NCI-H510A (cell line): ENCODE measurements at places on chromosomes 16 and 17.

GRCh38 chr17:45092911-45093430 is 31.9 kb downstream of the NMT1 start:
- DNase-seq: no peak

- DNase-seq: no peak
Measured at GRCh38 chr16:68592466-68593337, 52.4 kb upstream of the CDH3 start.

DNA sequence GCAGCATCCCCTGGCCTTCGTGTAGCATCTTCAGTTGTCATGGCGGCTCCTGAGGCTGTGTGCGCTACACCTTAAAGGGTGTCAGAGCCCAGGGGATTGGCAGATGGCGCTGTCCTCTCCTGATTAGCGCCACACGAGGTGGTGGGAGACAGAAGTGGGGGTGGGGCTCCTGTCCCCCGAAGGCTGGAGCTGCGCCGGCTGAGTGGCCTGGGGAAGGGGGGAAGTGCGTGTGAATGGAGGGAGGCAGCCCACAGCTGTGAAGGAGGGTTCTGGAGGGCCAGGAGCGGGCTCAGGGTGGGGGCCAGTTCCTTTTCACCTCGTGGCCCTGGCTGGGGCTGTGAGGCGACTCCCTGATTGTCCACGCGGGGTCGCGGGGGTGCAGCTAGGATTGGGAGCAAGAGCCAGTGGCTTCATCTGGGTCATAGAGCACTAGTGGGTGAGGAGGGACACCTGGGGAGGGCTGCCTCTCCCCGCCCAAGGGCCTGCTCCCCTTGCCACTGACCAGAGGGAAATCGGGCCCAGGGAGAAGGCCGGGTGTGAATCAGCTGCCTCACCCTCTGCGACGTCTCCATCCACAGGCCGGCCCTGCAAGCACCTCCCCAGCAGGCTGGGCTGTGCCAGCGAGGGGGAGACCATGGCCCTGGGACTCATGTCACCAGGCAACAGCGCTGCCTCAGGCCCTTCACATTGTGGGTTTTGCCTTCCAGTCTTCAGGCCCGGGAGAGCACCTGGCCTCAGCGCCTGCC is 14.1 kb downstream of the BAHCC1 start:
- peak; percentile 81 for DNase-seq

GRCh38 chr17:31418773-31419350 is 27.4 kb downstream of the RAB11FIP4 start:
- no peak for DNase-seq

DNA sequence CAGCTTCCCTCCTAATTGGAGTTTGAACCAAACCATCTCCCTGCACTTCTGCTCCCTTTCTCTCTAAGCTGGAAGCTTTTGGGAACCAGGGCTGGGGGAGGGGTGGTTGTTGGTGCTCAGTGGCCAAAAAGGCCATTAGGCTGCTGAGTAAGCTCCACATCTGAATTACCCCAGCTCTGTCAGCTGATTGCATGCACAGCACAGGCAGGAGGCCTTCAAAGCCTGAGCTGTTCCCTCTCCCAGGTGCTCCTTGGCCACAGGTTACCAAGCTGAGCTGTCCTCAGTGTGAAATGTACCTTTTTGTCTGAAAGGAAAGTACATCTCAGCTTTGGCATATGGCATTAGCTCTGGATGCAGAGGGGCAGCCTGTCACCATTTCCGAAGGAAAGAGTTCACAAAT is 6.2 kb upstream of the TBKBP1 start:
- DNase-seq: no peak

DNA sequence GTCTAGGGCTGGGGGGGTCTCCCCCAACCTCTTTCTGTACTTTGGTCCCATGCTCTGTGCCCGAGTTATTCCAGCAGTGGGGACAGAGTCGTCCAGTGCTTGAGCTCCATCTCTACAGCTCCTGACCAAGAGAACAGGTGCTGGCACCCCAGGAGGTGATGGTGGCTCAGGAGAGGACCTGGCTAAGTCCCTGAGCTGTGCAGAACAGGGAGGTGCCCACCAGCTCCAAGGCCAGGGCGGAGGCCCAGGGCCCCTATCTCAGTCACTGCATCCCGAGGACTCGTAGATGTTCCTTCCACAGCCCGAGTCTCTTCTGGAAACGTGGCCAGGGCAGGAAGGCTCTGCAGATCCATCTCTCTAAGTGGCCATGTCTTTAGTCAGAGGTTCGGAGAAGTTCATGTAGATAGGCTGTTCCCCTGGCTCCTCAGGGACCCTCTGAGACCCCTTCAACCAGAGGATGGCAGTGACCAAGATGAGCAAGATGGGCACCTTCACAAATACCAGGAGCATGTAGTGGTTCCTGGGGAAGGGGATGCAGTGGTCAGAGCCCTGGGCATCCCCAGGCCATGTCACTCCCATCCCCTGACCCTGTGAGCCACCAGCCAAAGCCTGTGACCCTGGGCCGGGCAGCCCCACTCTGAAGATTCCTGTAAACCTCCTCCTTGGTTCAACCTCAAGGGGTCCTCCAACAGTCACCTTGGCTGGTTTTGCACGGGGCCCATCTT is 8.7 kb downstream of the CD300LB start:
- no peak for DNase-seq

DNA sequence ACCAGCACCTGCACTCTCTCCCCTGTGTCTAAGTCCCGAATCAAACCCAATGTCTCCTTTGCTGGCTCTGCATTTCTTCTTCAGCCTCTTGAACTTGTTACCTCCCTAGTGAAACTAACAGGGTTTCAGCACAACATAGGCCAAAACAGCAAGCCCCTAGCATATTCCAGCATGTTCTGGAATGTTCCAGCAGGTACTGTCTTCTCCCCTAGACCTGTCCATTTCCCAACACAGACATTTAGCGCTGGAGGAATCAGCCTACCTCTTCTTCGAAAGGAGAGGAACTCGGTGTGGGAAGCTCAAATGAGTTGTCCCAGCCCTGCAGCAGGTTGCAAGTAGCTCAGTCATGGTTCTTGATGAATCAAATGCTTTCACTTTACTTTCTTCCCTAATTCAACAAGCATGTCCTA is 47.1 kb downstream of the LITAF start:
- DNase-seq: no peak

DNA sequence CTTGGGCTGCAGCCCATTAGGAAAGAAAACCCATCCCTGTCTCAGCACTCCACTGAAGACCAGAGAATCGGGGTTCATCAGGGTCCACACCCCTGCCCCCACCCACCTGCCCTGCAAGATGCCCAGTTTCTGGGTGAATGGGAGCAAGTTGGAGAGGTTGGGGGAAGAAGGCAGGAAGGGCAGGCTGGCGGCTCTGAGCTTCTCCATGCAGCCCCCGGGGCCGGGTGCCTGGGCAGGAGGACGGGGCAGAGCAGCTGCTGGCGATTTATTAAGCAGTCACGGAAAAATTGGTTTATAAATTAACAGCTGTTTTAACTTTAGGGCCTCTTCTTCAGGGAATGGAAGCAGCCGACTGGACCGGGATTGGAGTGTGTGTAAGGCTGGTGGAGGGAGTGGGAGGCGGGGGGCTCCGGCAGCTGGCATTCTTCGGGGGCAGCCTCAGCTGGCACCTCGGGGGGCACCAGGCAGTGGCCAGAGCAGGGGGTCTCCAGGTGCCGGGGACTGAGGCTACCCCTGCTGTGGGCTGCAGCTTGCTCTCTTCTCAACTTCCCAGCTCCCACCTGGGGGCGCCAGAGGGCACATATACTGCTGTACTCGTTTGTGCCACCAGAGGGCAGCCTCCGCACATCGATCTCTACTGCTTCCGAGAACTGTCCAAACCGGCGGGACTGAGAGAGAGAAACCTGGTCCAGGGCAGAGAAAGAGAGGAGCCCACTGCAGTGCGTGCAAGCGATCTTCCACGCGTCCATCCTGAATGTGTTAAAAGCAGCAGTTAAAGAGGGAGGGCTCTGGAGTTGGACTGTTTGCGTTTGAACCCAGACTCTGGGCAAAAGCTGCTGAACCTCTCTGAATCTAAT is 5.0 kb upstream of the PPP1R1B start:
- DNase-seq: no peak

DNA sequence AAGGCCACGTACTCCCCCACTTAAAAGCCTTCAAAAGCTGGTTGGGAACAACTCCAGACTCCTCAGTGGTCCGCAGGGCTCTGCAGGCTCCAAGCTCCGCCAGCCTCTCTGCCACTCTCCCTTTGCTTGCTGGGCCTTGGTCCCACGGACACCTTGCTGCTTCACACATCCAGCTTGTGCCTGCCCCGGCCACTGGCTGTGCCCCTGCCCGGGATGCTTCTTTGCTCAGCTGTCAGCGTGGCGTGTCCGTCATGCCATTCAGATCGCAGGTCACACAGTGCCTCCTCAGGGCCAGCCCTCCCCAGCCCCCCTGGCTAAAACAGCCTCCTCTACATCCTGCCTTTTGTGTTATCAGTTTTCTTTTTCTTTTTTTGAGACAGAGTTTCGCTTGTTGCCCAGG is 11.8 kb downstream of the ASPHD1 start:
- no peak for DNase-seq

GRCh38 chr17:10622617-10623485 is 34.3 kb downstream of the MYH3 start:
- DNase-seq: no peak

DNA sequence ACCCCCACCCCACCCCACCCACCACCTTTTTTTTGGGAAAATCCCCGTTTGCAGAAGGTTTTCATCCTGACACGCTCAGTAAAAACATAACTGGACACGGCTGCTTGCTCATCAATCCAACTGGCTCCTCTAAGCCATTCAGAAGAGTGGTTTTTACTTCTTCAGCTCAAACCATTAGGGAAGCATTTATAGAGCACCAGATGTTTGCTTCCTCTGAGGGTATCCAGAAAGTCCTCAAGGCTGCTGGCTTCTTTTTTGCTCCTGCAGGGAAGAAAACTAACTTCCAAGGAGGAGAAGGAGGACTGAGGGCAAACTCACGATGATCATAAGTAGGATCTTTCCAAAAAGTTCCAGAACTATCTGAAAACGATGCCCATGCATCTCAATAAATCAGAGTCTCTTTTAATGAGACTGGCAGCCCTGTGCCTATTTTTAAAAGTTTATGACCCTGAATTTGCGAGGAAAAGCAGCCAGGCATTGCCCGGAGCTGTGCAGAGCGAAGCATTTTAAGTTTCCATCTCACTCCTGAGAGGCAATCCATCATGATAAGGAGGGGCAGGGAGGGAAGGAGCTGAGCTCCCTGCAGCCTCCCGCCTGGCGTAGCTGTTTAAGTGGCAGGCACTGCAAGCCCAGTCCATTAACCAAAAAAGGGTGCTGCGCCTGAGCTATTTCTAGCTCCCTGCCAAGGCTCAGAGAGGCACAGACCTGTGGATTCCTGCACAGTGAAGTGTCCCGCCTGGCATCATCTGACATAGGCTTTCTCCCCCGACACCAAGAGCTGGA is 146.3 kb upstream of the FOXF1 start:
- DNase-seq: no peak

- DNase-seq: no peak
Measured at GRCh38 chr17:32756696-32757095, 120.2 kb downstream of the MYO1D start.

DNA sequence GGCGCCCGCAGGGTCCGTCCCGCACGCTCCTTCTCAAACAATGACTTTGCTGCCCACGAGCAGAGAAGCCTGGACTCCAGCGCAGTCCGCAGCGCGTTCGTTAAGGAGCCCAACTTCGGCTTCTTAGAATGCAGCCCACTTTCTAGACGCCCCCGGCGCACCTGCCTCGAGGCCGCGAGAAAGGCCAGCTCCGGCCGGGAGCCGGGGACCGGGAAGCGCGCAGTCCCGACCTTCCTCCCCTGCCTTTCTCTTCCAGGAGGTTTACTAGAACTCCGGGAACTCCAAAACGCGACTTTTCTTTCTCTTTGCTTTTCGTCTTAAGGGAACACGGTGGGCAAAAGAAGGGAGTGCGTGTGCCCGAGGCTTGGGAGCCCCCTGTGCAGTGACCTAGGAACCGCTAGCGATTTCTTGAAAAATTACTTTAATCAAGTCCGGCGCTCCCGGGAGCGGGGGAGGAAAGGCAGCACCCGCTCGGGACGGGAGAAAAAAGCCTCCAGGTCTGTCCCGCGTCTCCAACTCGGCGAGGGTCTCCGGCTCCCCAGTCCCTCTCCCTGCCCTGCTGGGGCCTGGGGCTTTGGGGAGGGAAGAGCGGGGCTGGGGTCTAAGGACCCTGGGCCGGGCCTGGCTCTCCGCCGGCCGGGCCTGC is 2.6 kb downstream of the HNF1B start:
- DNase-seq: no peak

GRCh38 chr17:8277317-8277716 is 11.2 kb upstream of the RANGRF start:
- DNase-seq: no peak

DNA sequence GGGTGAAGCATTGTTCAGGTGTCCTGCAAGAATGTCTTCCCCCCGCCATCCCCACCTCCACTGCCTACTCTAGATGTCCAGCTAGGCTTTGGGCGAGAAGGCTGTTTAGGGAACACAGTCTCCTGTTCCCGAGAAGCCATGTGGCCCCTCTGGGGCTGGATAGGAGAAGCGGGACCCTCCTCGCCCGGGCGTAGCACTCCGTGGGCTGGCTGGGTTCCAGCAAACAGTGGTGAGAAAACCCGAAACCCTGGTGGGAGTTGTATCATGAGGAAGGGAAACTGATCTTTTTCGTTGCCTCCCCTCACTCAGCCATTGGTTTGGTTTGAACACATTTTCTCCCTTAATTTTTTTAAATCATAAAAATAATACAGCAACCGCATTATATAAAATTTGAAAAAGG is 56.6 kb downstream of the IRF8 start:
- DNase-seq: no peak

DNA sequence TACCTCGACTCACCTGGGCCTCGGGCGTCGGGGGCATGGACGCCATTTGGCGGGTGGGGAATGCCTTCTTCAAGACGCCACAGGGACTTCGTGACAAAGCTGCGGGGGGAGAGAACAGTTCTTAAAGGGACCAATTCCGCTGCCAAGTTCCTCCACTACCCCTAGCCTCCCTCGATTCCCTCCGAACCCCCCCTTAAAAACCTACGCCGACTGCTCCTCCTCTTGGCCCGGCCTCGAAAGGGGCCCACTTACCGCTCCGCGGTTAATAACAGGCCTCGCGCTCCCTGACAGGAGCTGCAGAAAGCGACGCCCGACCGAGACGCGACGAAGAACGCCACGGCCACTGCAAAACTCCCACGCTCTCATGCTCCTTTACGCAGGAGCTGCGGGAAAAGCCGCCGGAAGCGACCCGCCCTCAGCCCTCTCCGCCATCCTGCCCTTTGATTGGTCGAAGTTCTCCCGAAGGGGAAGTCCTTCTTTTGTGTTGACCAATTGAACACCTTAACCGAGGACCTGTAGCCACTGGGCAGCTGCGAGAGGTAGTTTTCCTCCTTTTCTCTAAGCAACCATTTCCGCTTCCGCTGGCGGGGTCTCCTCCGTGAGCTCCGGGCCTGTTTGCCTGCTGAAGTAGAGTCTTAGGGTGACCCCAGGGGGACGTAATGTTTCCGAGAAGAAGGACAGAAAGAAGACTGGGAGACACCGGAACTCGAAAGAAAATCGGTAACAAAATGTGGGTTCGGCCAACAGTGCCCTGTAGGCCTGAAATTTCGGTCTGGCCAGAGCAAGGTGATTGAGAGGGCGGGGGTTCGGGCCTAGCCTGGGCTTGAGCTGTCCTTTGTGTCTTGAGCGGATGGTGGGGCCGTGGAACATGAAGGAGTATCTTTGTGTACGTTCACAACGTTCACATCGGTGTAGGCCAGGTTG is at the start of the genes NAA60 and ZNF597:
Gene NAA60 (plus strand): TSS at position 573 of the 924 bp plus-strand sequence. CDS start 32,548 bp downstream, outside the sequence.
Gene ZNF597 (minus strand): TSS at position 397 of the 924 bp plus-strand sequence. CDS start 351 bp downstream, at position 46.
- peak; percentile 53 for DNase-seq
